ENCODE measurements at places on chromosomes 12 and 14. TPM values are rescaled to one million over a fixed set of nuclear protein-coding genes. Genes with fewer than 3 reads are reported as not detected.

DNA sequence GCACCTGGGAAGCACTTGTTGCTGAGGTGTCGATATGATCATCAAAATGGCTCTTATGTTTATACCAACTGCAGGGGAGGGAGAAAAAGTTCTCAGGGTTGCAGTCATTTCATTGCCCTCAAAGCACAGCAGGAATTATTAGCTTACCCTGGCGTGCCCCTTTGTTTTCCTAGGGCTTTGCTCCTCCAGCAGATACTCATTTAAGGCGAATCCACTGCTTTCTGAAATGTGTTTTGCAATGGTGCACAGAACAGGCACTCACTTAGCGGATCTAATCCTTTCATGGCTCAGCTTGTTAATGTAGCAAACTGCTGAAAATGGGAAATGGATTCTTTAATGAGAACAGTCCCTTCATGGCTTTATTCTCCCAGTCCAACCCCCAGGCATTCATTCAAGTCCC lies 76.7 kb downstream of the NKX2-1 start:
- no peak overlapping the region for H3K4me3 ChIP-seq
- no peaks in the 10 kb centered on the region for H3K27me3 ChIP-seq
- H3K27ac ChIP-seq, result no peak overlapping the region
- DNase-seq, result no peak
- H3K36me3 ChIP-seq, result no peaks in the 10 kb centered on the region

- H3K4me3 ChIP-seq, result no peak overlapping the region
- H3K4me1 ChIP-seq, result no peaks in the 10 kb centered on the region
- H3K27ac ChIP-seq, result no peak overlapping the region
- no peak for DNase-seq
These were observed 128.6 kb upstream of the CPM start for GRCh38 chr12:69061574-69061973.

GRCh38 chr12:106227641-106228319 lies 20.0 kb downstream of the CKAP4 start:
- H3K4me3 ChIP-seq, result no peak overlapping the region
- no peak for DNase-seq
- no peak overlapping the region for H3K27ac ChIP-seq
- H3K36me3 ChIP-seq, result no peaks in the 10 kb centered on the region
- no peaks in the 10 kb centered on the region for H3K27me3 ChIP-seq

GRCh38 chr12:58296863-58297262 lies 355.5 kb downstream of the ATP23 start:
- no peaks in the 10 kb centered on the region for H3K27me3 ChIP-seq
- H3K27ac ChIP-seq, result no peak overlapping the region
- no peak overlapping the region for H3K4me3 ChIP-seq
- H3K36me3 ChIP-seq, result no peaks in the 10 kb centered on the region
- DNase-seq, result no peak

POLR3B gene
- 9.7 TPM for total RNA-seq

GRCh38 chr14:65213316-65213715 lies 111.0 kb upstream of the MAX start:
- no peak overlapping the region for H3K4me3 ChIP-seq
- H3K27me3 ChIP-seq, result no peaks in the 10 kb centered on the region
- no peak overlapping the region for H3K27ac ChIP-seq
- DNase-seq, result no peak
- no peaks in the 10 kb centered on the region for H3K4me1 ChIP-seq

NFE2 gene
- 1.3 TPM for total RNA-seq

GRCh38 chr12:27693403-27693802 lies 2.8 kb upstream of the REP15 start:
- peaks cover 2% of the 10 kb centered on the region for H3K36me3 ChIP-seq
- no peaks in the 10 kb centered on the region for H3K27me3 ChIP-seq
- no peak overlapping the region for H3K27ac ChIP-seq
- H3K4me3 ChIP-seq, result no peak overlapping the region
- no peaks in the 10 kb centered on the region for H3K4me1 ChIP-seq

- no peaks in the 10 kb centered on the region for H3K27me3 ChIP-seq
- no peak for DNase-seq
- H3K36me3 ChIP-seq, result no peaks in the 10 kb centered on the region
These were observed 459.4 kb downstream of the ETNK1 start for GRCh38 chr12:23084236-23084995.

DNA sequence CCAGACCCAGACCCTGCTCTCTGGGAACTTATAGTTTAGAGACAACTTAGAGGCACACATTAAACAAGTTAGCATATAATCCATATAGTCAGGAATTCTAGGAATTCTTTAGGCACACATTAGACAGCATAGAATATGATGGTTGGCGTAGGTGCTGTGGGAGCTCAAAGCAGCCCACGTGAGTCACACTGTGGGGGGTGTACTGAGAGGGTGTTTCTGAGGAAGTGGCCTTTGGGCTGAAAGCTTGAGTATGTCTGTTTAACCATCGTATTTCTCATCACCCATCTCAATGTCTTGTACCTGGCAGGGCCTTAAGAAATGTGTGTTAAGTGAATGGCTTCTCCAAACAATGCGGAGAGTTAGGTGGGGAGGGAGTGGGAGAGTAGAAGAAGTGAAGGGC lies 67.2 kb downstream of the TMEM30B start:
- no peaks in the 10 kb centered on the region for H3K36me3 ChIP-seq
- peaks cover 4% of the 10 kb centered on the region for H3K4me1 ChIP-seq
- peaks cover 3% of the 10 kb centered on the region for H3K27me3 ChIP-seq
- H3K27ac ChIP-seq, result no peak overlapping the region

- no peaks in the 10 kb centered on the region for H3K36me3 ChIP-seq
- H3K27ac ChIP-seq, result no peak overlapping the region
- DNase-seq, result no peak
- no peaks in the 10 kb centered on the region for H3K4me1 ChIP-seq
These were observed 37.1 kb upstream of the AMN1 start for GRCh38 chr12:31765931-31766330.

DNA sequence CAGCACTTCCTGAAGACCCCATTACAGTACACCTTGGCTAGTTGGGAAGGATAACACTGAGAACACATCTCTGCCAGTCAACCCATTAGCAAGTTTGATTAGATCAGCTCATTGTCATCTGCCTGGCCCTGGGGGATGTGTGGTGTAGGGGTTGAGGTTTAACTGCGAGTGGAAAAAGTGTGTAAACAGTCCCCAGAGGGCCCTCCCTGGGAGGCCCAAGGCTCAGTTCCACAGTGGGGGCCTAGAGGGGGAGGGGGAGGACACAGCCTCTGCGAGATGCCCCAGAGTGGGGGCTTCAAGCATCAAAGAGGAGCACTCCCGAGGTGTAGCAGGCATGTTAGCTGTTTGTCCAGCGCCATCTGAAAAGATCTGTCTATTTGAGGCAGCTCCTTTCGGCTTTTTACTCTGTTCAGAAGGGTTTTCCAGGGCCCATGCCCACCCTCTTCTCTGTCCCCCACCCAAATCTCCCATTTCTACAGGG lies 344 bp downstream of the LPAR5 start:
- no peaks in the 10 kb centered on the region for H3K27me3 ChIP-seq
- no peaks in the 10 kb centered on the region for H3K36me3 ChIP-seq
- H3K4me1 ChIP-seq, result no peaks in the 10 kb centered on the region
- no peak overlapping the region for H3K27ac ChIP-seq

DNA sequence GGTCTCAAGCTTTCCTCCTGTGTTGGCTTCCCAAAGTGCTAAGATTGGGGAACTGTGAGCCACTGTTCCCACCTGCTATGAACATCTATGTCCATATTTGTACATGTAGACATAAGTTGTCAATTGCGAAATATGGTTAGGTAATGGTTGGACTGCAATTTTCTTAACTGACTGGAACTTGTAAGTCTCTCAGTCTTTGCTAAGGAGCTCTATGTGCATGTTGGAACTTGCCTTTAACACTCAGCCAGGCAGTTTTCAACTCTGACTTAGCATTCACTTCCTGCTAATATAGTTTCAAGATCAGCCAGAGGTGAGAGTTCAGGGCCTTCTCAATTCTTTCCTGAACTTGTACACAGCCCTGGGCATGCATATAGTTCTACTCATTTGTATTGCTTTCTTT lies 44.5 kb upstream of the EEA1 start:
- no peaks in the 10 kb centered on the region for H3K36me3 ChIP-seq
- no peak overlapping the region for H3K4me3 ChIP-seq
- DNase-seq, result no peak
- H3K27me3 ChIP-seq, result no peaks in the 10 kb centered on the region

DNA sequence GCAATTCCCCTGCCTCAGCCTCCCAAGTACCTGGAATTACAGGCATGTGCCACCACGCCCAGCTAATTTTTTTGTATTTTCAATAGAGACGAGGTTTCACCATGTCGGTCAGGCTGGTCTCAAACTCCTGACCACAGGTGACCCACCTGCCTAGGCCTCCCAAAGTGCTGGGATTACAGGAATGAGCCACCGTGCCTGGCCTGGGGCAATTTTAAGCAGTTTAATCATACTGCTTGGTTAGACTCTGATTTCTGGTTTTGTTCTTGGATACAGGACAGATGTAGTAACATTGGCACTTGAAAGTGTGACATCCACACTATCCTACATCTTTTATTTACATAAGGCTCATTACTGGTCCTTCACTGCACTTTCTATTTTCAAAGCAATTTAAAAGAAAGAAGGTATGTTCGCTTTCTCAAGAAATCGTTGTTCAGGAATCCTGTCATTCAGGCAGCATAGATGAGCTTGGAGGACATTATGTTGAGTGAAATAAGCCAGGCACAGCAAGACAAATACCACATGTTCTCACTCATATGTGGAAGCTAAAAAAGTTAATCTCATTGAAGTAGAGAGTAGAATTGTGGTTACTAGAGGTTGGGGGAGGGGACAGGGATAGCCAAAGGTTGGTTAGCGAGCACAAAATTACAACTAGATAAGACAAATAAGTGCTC lies 4.0 kb upstream of the NUAK1 start:
- H3K27me3 ChIP-seq, result no peaks in the 10 kb centered on the region
- DNase-seq, result no peak
- no peaks in the 10 kb centered on the region for H3K36me3 ChIP-seq
- H3K4me3 ChIP-seq, result peak overlapping the region; percentile 96

SSTR1 gene
- total RNA-seq, result 1.7 TPM

GRCh38 chr12:39613525-39613924 lies 6.1 kb downstream of the ABCD2 start:
- H3K27ac ChIP-seq, result no peak overlapping the region
- no peak overlapping the region for H3K4me3 ChIP-seq
- H3K36me3 ChIP-seq, result no peaks in the 10 kb centered on the region
- DNase-seq, result no peak
- H3K4me1 ChIP-seq, result no peaks in the 10 kb centered on the region
- H3K27me3 ChIP-seq, result no peaks in the 10 kb centered on the region

USP44 gene
- 0.09 TPM for total RNA-seq

BAG5 gene
- total RNA-seq, result 16.8 TPM

GRCh38 chr12:7646178-7646475 lies 19.6 kb downstream of the APOBEC1 start:
- no peak overlapping the region for H3K27ac ChIP-seq
- peaks cover 5% of the 10 kb centered on the region for H3K4me1 ChIP-seq
- no peak overlapping the region for H3K4me3 ChIP-seq
- no peaks in the 10 kb centered on the region for H3K27me3 ChIP-seq
- DNase-seq, result no peak

PPFIBP1 gene
- 265 TPM for total RNA-seq

- no peaks in the 10 kb centered on the region for H3K27me3 ChIP-seq
- no peak overlapping the region for H3K27ac ChIP-seq
- no peaks in the 10 kb centered on the region for H3K36me3 ChIP-seq
- no peak for DNase-seq
These were observed 2.2 kb upstream of the RPAP3 start for GRCh38 chr12:47707905-47708543.

- no peaks in the 10 kb centered on the region for H3K27me3 ChIP-seq
- H3K27ac ChIP-seq, result no peak overlapping the region
- H3K36me3 ChIP-seq, result peaks cover 40% of the 10 kb centered on the region
- H3K4me3 ChIP-seq, result no peak overlapping the region
- no peaks in the 10 kb centered on the region for H3K4me1 ChIP-seq
These were observed 18.7 kb downstream of the SETD1B start for GRCh38 chr12:121822393-121823100.

DNA sequence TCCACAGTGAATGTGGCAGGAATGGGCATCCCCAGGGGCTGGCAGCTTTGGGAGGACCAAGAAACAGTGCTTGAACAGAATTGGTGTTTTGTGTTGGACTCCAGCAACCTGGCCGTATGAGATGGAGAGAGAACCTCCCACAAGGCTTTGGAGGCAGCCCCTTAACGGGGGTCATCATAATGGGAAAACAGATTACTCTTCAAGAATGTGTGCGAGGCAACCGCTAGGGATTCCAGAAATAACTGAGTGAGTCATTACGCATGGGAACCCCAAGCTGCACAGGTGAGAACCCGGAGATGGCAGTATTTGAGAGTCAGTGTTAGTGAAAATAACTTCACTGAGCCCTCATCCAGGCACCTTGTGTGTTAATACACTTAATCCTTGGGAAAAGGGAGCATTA lies 567.8 kb upstream of the TBX3 start:
- no peak for DNase-seq
- H3K4me1 ChIP-seq, result no peaks in the 10 kb centered on the region
- H3K4me3 ChIP-seq, result no peak overlapping the region
- no peaks in the 10 kb centered on the region for H3K27me3 ChIP-seq
- H3K27ac ChIP-seq, result no peak overlapping the region

GRCh38 chr14:52267501-52268278 lies at the start of gene PTGDR:
Gene PTGDR (plus strand): TSS chr14:52267698. CDS start chr14:52267815, 117 bp downstream.
- H3K27me3 ChIP-seq, result no peaks in the 10 kb centered on the region
- peak within 1 kb of the TSS; percentile 59 for H3K4me3 ChIP-seq
- H3K36me3 ChIP-seq, result no peaks in the 10 kb centered on the region
- H3K4me1 ChIP-seq, result peaks cover 7% of the 10 kb centered on the region
- H3K27ac ChIP-seq, result no peak within 1 kb of the TSS

CCDC38 gene
- 0.08 TPM for total RNA-seq
